ENCODE measurements at places on chromosomes 1 and 21. TPM values are rescaled to one million over a fixed set of nuclear protein-coding genes. Genes with fewer than 3 reads are reported as not detected.

NCDN gene
- total RNA-seq = 10.5 TPM

AKNAD1 gene
- 2.9 TPM for total RNA-seq

CD1C gene
- total RNA-seq = 0.66 TPM

WNT9A gene
- 0.88 TPM for total RNA-seq

SLC22A15 gene
- total RNA-seq = 24.5 TPM

PCP4 gene
- not detected for total RNA-seq

SV2A gene
- 0.19 TPM for total RNA-seq

NBPF6 gene
- not detected for total RNA-seq

IL19 gene
- total RNA-seq = not detected

ARMH1 gene
- total RNA-seq = 18.9 TPM

DIRAS3 gene
- total RNA-seq = 0.38 TPM

LCE1A gene
- total RNA-seq = not detected

SPRR2A gene
- total RNA-seq = not detected

Measured in subcutaneous adipose tissue (tissue), 4 donors.